ENCODE measurements at places on chromosomes 4 and X.

GRCh38 chr4:175280153-175280552, 362.0 kb downstream of the ADAM29 start:
- DNase-seq = no peak

DNA sequence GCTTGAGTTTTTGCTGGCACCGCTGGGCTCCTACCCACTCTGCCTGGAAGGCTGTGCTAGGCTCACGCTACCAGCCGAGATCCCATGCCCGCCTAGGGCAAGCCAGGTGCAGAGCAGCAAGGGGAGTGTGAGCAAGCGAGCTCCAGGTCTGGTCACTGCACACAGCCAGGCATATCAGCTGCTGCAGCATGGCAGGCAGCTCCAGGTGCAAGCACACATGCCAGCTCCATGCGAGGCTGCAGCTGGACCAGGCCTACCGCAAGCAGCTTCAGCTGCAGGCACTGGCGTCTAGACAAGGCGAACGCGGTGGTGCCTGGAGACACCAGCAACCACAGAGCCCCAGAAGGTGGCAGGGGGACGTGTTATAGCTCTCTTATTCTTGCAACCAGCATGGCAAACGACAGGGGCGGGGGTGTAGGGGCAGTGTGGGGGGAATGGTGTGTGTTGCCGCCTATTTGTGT, 614.7 kb upstream of the EPHA5 start:
- no peak for DNase-seq

- DNase-seq = no peak
Observed at GRCh38 chr4:181646864-181647263, 596.3 kb upstream of the TENM3 start.

DNA sequence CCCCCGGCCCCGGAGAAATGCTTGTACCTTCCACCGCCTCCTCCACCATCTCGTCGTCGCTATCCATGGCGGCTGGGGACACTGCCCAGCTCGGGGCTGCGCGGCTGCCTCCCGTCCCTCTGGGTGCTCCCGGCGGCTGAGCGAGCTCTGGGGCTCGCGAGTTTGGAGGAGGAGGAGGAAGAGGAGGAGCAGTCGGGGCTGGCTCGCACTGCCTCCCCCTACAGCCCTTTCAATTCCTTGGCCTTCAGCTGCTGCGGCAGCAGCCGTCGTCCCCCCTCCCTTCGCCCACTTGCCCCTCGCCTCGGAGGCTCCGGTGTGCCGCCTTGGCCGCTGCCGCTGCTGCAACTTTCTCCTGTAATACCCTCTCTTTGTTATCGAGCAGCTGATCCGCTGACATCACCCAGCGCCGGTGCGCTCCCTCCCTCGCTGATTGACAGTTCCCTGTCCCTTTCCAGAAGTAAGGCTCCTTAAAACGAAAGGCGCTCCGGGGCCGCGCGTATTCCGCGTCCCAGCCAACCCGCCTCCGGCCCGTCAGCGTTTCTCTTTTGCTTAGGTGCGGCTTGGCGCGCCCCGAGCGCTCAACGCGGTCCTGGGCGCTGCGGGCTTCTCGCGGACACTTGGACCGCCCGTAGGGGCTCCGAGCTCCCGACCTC, at the start of gene SETD7:
Gene SETD7 (minus strand): TSS at position 149 of the 653 bp plus-strand sequence. CDS start 82 bp downstream, at position 67.
- DNase-seq = peak; percentile 22

- no peak for DNase-seq
Observed at GRCh38 chrX:19343085-19343534, 617 bp upstream of the PDHA1 start.

DNA sequence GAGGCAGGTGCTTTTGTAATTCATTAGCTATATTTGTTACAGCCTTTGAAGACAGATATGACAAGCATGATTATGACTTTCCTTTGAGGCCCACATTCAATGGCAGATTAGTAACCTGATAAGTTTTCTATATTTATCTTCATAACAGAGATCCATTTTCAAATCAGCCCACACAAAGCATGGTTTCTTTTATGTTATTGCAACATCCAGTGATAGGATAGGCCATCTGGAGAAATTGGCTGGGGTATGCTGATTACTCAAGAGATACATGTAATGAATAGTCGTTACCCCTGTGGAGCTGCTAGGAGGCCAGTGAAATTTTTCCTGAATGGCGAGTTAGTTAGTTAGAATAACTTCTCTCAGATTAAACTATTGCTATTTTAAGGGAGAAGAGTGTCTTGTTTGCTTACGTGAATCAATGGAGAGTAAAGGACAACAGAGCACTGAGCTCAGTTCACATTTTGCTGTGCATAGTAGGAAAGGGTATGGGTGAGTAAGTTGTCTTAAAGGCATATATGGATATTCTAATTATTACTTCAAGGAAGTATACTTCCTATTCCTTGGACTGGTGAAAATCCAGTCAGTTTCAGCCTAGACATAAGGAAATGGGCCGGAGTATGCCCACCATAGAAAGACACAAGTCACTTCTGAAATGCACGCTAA, 79.2 kb upstream of the DKK2 start:
- no peak for DNase-seq

- no peak for DNase-seq
Observed at GRCh38 chr4:113822555-113823290, 61.2 kb upstream of the CAMK2D start.

DNA sequence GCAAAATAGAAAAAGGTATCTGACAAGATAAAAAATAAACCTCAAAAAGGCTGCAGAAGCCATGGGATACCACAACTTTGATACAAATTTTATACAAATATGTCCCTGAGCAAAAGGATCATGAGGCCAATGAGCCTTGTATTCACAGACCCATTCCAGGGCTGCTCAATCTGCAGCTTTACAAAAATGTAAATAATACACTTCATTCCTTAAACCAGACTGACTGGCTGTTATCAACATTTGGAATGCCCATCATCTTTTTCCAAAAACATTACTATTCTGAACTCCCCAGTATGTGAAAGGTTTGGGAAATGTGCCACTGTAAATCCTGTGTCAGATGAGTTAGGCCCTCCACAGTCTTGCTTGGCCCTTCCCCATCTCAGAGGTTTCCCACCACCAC, 25.5 kb downstream of the SCARB2 start:
- DNase-seq = no peak

DNA sequence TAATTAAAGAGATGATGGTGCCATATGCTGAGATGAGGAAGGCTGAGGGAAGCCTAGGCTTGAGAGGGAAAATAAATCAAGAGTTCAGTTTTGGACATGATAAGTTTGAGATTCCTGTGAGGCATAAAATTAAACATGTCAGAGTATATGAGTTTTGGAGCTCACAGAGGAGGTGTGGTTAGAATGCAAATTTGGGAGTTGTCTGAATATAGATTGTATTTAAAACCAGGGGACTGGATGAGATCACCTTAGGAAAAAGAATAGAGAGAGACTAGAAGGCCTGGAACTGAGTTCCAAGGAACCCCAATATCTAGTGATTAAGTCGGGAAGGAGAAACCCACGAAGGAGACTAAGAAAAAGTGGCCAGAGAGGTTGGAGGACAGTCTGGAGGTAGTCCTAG, 65.5 kb downstream of the FRMPD3 start:
- no peak for DNase-seq

- DNase-seq = no peak
Observed at GRCh38 chr4:48379587-48380180, 38.4 kb downstream of the SLAIN2 start.

DNA sequence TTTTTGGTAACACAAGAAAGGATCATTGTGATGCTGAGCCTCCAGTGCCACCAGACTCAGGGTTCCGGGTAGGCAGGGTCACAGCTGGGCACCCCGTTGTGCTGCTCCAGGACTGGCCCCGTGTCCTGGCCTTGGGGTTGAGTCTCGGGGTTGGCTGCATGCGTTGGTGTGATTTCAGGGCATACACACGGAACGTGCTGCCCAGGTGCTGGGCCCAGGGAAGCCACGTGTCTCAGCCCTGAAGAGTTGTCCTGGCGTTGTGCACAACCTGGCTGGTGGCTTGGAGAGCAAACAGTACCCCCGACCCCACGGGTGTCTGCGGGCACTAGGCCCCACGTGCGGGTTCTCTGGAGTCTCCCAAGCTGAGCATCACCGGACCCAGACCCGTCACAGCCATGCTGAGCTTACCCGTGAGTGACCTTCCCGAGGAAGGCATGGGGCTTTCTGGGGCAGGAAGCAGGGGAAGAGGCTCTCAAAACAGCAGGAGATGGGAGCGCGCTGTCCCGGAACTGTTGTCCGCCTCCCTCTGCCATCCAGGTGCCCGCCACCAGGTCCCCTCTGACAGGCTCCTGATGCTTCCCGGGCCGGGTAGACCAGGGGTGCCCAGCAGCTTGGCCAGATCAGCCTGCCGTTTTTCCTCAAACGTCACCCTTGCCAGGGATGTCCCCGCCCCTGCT, 66.1 kb upstream of the ENPP6 start:
- no peak for DNase-seq

- DNase-seq = no peak
Observed at GRCh38 chrX:44536198-44536597, 6.5 kb downstream of the FUNDC1 start.

GRCh38 chr4:156377036-156377710, 423.5 kb upstream of the CTSO start:
- no peak for DNase-seq
